ENCODE measurements at places on chromosomes 5 and 9.
A peak's percentile ranks its signal among the peaks of the same experiment; 100 is the strongest.

DNA sequence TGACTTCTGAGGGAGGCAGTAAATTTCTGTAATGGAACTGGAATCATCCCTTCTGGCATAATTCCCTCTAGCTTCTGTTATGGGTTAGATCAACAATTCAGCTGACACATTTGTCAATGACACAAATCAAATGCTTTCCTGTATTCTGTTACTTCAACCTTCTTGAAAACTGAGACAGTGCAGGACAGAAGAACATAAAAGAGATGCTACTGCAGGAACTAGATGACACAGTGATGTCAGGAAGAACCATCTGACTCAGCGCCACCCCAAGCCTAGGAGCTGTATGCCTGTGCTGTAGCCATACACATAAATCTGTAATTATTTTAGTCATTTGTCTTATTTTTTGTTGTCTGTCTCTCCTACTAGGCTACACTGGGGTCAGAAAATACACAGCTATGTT is 18.2 kb upstream of the CEP120 start:
- H3K4me3 ChIP-seq = no peak overlapping the region
- H3K27ac ChIP-seq = no peak overlapping the region
- H3K4me1 ChIP-seq = no peaks in the 10 kb centered on the region
- DNase-seq = no peak
- H3K27me3 ChIP-seq = peaks cover 11% of the 10 kb centered on the region
- peaks cover 2% of the 10 kb centered on the region for H3K36me3 ChIP-seq

DNA sequence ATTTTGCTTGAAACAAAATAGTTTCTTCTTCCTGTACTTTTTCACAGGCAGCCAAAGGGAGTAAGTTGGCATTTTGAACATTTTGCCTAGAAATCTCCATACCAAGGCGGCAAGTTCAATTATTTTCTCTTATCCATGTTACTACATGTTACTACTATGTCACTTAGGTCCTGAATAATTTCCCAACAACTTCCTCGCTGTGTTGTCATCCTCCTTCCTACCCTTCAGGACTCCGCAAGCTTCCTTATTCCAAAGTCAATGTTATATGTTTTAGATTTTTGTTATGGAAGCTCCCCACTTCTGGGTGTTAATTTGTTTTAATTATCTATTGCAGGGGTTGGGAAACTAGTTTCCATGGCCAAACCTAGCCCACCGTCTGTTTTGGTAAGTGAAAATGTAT is 9.9 kb upstream of the B4GALT1 start:
- H3K4me3 ChIP-seq = no peak overlapping the region
- H3K4me1 ChIP-seq = peaks cover 3% of the 10 kb centered on the region
- no peaks in the 10 kb centered on the region for H3K36me3 ChIP-seq

- H3K4me1 ChIP-seq = no peaks in the 10 kb centered on the region
- no peaks in the 10 kb centered on the region for H3K27me3 ChIP-seq
- H3K36me3 ChIP-seq = no peaks in the 10 kb centered on the region
Measured at GRCh38 chr9:37978481-37978864, 74.5 kb upstream of the SLC25A51 start.

GRCh38 chr5:102958481-102959011 is 161.4 kb downstream of the GIN1 start:
- peaks cover 7% of the 10 kb centered on the region for H3K36me3 ChIP-seq
- H3K4me3 ChIP-seq = no peak overlapping the region
- H3K4me1 ChIP-seq = peaks cover under 1% of the 10 kb centered on the region
- H3K27ac ChIP-seq = no peak overlapping the region
- DNase-seq = no peak

GRCh38 chr9:95573463-95573862 is 56.7 kb upstream of the PTCH1 start:
- no peak overlapping the region for H3K4me3 ChIP-seq
- H3K36me3 ChIP-seq = peaks cover 1% of the 10 kb centered on the region
- peaks cover 51% of the 10 kb centered on the region for H3K27me3 ChIP-seq
- peaks cover 6% of the 10 kb centered on the region for H3K4me1 ChIP-seq
- no peak overlapping the region for H3K27ac ChIP-seq

GRCh38 chr9:133727277-133727875 is 10.8 kb downstream of the SARDH start:
- peaks cover 9% of the 10 kb centered on the region for H3K27me3 ChIP-seq
- H3K36me3 ChIP-seq = peaks cover 1% of the 10 kb centered on the region
- peaks cover 6% of the 10 kb centered on the region for H3K4me1 ChIP-seq
- no peak overlapping the region for H3K4me3 ChIP-seq

GRCh38 chr9:109124121-109124520 is 4.4 kb upstream of the TMEM245 start:
- no peak overlapping the region for H3K4me3 ChIP-seq
- no peak overlapping the region for H3K27ac ChIP-seq
- H3K27me3 ChIP-seq = no peaks in the 10 kb centered on the region

DNA sequence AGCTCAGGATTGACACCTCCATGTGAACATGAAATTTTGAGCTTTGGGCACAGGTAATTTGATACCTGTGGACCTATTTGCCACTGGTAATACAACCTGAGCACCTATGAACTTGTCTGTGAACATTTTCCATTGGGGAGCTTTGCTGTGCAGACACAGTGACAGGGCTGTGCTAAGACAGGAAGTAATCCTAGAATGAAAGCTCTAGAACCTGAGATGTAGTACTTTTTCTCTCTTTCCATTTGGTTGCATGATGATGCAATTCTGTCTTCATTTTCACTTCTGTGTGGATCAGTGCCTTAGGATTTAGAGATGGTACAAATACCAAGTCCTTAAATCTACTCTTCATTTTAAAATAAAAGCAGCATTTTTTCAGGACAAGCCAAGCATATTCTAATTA is 216.9 kb downstream of the NR3C1 start:
- H3K27me3 ChIP-seq = no peaks in the 10 kb centered on the region
- no peak overlapping the region for H3K27ac ChIP-seq
- no peak overlapping the region for H3K4me3 ChIP-seq
- no peak for DNase-seq
- H3K36me3 ChIP-seq = no peaks in the 10 kb centered on the region

GRCh38 chr9:95458666-95459065 is 58.1 kb downstream of the PTCH1 start:
- H3K36me3 ChIP-seq = peaks cover 41% of the 10 kb centered on the region
- DNase-seq = no peak
- no peak overlapping the region for H3K27ac ChIP-seq
- H3K4me1 ChIP-seq = peaks cover 44% of the 10 kb centered on the region
- H3K27me3 ChIP-seq = no peaks in the 10 kb centered on the region
- no peak overlapping the region for H3K4me3 ChIP-seq

GRCh38 chr5:178422400-178422775 is 167.8 kb downstream of the COL23A1 start:
- no peaks in the 10 kb centered on the region for H3K4me1 ChIP-seq
- peaks cover 44% of the 10 kb centered on the region for H3K27me3 ChIP-seq
- H3K4me3 ChIP-seq = no peak overlapping the region
- no peak overlapping the region for H3K27ac ChIP-seq

DNA sequence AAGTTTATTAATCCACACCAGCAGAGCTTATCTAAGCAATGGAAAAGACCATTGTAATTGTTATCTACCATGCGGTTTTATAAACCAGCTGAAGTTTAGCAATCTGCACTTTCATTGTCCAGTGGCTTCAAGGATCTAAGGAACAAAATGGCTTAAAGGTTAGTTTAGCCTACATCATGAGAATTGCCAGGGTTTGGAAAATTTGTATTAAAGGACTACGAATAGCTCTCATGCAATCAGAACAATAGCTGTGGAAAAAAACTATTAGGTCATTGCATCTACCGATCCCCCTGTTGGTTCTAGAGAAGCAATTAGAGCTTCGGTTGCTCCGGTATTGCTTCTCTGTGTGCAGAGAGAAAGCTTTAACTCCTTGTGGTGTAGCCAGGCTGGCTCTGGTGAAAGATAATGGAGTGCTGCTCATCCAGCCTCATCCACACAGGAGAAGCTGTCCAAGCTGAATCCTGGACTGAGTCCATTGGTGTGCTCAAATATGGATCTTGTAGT is 86.3 kb upstream of the SLC12A2 start:
- no peaks in the 10 kb centered on the region for H3K4me1 ChIP-seq
- H3K4me3 ChIP-seq = no peak overlapping the region
- H3K36me3 ChIP-seq = no peaks in the 10 kb centered on the region
- no peaks in the 10 kb centered on the region for H3K27me3 ChIP-seq

DNA sequence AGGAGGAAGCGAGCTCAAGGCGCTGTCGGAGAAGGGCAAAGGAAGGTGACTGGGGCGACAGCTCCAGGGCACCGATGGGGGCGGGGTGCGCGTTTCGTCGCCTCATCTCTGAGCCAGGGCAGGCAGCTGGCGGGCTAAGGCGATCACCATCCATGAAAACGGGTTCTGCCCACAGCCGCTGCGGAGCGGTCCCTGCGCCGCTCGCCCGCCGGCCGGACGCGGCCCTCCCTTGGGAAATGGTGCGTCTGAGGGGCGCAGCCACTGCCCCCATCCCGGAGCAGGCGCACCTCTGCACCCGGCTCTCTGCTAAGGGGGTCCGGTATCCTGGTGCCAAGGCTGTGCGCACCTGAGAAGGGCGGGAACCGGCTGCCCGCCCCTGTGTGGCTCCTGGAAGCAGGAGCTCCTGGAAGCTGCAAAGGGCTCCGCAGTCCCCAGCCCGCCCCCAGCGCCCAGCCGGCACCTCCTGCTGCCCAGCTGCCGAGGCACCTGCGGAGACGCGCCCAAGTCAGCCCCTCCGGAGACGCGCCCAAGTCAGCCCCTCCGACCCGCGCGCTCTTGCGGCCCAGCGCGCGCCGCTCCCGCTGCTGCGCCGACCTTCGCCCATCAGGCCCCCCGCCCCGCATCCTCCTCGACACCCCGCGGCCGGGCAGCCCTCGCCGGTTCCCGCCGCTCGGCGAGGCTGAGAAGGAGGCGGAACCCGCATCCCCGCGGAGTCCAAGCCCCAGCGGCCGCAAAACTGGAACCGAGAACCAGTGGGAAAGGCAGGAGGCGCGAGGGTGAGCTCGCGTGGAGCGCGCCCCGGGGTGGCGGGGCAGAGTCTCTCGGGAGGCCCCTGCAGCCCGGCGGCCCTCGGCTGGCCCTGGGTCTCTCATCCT is 757 bp downstream of the ANKRD34B start:
- H3K27ac ChIP-seq = no peak overlapping the region
- peak overlapping the region; percentile 7 for H3K4me3 ChIP-seq

- no peak overlapping the region for H3K27ac ChIP-seq
- no peaks in the 10 kb centered on the region for H3K27me3 ChIP-seq
- no peak for DNase-seq
- peaks cover 64% of the 10 kb centered on the region for H3K4me1 ChIP-seq
- no peak overlapping the region for H3K4me3 ChIP-seq
Measured at GRCh38 chr5:157263496-157264090, 2.3 kb upstream of the CYFIP2 start.

DNA sequence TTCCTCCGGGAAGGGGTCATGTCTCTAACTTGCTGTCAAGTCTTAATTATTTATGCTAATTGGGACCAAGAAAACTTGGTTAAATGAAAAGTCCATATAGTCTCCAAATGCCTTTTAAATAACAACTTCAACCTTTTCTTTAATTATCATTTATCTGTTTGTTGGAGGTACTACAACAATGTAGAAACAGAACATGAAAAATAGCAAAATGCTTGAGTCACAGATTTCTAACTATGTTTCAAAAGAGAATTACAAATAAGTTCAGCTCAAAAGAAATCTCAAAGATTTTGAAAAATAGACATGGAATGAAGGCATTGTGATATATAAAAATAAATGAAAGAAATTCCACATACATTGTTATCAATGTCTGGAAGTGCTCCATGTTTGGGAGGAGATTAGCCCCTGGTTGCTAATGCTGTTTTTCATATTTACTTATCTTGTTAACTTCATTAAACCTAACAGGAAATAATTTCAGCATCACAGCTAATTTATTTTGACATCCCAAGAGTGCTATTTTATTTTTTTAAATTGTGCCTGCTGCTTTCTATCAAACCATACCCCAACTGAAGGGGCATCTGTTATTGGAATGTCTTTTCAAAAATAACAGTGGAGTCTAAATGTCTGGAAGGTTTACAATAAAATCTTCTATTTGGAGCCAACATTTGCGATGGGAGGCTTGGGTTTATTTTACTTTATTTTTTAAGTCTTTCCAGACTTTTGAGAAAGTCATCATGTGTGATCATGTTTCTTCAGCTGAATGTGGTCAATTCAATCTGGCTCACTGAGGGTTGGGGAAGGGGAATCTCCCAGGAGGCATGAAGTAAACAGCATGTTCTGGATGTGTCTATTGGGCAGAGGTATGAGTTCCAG is 53.1 kb upstream of the ANKRD55 start:
- peaks cover 10% of the 10 kb centered on the region for H3K27me3 ChIP-seq
- H3K4me1 ChIP-seq = no peaks in the 10 kb centered on the region
- H3K27ac ChIP-seq = no peak overlapping the region
- no peak overlapping the region for H3K4me3 ChIP-seq

DNA sequence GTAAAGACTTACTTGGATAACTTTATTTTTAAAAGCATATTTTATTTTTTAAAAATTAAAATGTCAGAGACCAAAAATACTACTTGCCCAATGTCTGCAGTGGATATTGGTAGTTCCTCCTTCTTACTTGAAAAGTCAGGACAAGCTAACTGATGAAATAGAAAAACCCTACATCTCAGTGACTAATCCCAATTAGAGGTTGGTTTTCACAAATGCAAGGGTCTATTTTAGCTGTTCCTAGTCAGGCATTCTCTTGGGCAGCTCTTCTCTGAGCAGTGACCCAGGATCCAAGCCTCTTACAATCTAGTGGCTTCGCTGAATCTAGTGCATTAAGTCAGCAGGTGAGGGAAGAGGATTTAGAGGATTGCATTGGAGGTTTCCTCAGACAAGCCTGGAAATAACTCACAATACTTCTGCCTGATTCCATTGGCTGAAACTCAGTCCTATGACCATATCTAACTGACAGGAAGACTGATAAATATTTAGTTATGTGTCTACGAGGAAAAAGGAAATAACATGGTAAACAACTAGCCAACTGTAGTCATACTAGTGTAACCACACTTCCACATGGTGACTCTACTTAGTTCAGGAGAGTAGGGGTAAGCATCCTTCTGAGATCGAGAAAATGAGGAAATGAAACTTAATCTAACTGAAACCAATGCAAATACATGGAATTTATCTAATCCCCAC is 34.2 kb upstream of the MIER3 start:
- no peak overlapping the region for H3K4me3 ChIP-seq
- peaks cover 7% of the 10 kb centered on the region for H3K36me3 ChIP-seq
- H3K27ac ChIP-seq = no peak overlapping the region
- peaks cover 15% of the 10 kb centered on the region for H3K4me1 ChIP-seq

- no peaks in the 10 kb centered on the region for H3K36me3 ChIP-seq
- no peaks in the 10 kb centered on the region for H3K4me1 ChIP-seq
- DNase-seq = no peak
Measured at GRCh38 chr5:60334281-60334713, 365.7 kb downstream of the DEPDC1B start.

- H3K4me1 ChIP-seq = no peaks in the 10 kb centered on the region
- H3K4me3 ChIP-seq = no peak overlapping the region
- no peak for DNase-seq
- H3K27ac ChIP-seq = no peak overlapping the region
- peaks cover 1% of the 10 kb centered on the region for H3K36me3 ChIP-seq
- H3K27me3 ChIP-seq = no peaks in the 10 kb centered on the region
Measured at GRCh38 chr5:33764786-33765185, 127.0 kb downstream of the ADAMTS12 start.
